ENCODE measurements at places on chromosomes 7 and 10.

DNA sequence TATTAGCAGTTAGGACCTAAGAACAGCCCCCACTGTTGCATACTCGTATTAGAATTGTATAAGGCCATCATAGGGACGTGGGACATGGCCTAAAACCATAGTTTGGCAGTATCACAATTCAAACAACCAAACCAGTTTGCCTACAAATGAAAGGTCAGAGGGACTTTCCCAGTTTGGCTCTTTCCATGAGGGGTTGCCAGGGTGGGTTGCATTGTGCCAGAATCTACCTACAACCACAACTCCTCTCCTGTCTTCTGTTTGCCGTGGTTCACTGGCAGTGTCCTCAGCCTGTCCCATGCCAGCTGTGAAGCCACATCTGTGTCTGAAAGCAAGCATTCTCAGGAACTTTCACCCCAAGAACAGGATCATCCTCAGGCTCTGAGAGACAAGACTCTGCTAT, 44.5 kb downstream of the PIK3AP1 start:
- no peak for DNase-seq

GRCh38 chr10:4151466-4151865, 366.5 kb upstream of the KLF6 start:
- DNase-seq: no peak

DNA sequence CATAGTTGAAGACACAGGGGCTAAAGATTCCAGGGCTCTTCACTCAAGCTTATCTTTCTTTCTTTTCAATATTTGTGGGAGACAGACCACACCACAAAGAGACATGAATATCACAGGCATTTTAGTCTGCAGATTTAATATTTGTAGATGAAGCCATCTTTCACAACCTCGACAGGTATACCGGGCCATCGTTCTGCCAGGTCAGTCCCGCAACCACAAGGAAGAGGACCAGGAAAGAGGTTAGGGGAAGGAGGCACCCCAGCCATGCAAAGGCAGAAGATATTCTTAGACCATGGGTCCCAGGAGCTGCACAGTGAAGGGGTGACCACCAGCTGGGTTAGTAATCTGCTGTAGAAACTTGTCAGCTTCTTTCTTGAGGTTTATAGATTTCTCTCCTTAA, 66.8 kb upstream of the UCN3 start:
- no peak for DNase-seq

DNA sequence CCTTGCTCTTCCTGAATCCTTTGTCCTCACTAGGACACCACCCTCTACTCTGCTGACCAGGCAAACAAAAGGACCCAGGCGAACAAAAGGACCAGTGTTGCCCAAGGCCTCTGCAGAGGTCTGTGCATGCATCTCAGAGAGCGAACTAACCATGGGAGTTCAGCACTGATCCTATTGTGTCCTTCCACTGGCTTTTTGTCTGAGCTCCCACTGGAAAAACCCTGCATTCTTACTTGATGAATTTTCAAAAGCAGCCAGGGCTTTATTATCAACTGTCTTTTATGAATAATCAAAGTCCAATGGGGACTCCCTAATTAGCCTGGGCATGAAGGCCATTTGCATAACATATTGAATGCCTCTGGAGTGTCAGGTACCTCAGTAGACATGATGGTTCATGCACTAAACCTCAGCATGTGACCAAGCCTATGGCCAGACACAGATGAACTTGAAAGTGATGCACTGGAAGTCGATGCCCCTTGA, 140.6 kb downstream of the KCNMA1 start:
- DNase-seq: no peak

GRCh38 chr7:35019801-35020200, 17.5 kb downstream of the DPY19L1 start:
- no peak for DNase-seq

- no peak for DNase-seq
Observed at GRCh38 chr10:6504296-6504695, 75.8 kb downstream of the PRKCQ start.

- DNase-seq: no peak
Observed at GRCh38 chr10:88966797-88967196, 14.2 kb upstream of the ACTA2 start.

DNA sequence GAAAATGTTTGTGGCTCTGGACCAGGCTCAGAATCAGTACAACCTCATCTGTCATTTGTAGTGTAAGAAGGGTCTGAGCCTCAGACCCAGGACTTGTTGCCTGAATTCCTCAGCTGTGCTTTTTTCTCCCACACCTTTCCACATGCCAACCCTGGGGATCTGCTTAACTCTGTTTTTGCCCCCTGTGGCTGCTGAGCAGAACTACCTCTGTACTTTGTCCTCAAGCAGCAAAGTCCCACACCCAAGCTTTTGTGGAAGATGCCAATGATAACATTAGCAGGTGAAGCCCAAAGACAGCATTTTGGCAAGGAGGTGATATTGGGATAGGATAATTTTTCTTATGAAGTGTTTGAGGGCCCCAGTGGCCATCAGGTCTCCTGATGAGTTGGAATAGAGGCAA, 5.8 kb upstream of the CYP2C18 start:
- DNase-seq: no peak

DNA sequence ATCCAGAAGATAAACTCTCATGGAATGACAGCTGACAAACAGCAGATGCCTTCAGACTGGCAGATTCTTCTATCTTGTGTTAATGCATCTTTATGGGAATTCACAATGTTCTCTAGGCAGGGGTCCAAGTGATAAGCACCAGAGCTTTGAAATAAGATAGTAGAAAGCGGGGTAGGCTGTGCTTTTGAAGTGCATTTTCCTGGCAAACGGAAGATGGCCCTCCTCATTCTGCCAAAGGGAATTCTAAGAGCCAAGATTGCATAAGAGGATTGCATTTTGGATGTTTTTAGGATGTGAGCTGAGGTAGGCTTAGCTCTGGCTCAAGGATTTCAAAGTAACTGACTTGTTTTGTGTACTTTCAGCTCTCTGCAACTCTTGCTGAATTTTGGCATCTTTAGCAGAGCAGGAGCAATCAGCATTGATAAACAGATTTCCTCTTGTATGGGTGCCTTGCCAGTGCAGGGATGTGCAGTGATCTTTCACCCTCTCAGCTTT, 298.5 kb upstream of the KLF6 start:
- DNase-seq: no peak

DNA sequence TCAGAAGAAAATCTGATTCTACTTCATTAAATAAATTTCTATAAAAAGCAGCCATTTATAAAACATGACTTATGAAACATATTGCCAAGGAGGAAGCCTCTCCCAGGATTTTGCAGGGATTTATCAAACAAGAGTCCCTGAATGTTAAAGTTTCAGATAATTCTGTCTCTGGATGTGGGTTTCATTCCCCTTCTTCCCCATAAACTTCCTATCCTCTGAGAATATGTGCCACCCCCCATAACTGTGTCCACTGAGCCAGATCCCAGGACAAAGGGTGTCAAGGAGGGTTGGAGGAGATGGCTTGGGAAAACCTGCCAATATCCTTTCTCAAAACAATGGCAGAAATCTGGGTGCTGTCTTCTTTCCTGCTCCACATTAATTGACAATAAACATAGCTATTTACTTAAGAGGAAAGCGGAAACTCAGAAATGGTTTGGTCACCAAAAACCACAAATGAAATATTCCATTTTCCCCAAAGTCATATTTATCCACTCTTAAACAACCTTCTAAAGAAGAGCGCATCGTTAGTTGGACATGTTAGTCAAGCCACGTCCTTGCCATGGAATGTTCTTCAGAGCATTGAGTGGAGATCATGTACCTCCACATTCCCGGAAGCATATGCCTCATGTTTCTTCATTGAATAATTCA, 54.3 kb upstream of the AKR1E2 start:
- no peak for DNase-seq

- DNase-seq: no peak
Observed at GRCh38 chr7:18788026-18788425, 292.5 kb downstream of the HDAC9 start.

DNA sequence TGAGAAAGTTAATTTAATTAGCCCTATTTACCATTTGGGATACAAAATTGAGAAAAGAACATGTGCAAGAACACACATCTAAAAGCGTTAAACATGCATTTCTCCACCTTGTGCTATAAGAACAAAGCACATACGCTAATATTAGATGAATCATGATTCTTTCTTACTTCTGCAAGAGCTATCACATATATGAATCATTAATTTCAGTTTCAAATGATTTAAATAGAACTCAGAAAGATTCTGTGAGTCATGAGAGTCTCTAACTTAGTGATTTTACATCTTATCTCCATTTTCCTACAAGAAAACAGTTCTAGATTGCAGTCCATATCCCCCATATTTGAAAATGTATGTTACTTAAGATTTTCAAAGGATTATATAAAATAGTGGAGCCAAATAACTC, 173.9 kb downstream of the RNLS start:
- no peak for DNase-seq

DNA sequence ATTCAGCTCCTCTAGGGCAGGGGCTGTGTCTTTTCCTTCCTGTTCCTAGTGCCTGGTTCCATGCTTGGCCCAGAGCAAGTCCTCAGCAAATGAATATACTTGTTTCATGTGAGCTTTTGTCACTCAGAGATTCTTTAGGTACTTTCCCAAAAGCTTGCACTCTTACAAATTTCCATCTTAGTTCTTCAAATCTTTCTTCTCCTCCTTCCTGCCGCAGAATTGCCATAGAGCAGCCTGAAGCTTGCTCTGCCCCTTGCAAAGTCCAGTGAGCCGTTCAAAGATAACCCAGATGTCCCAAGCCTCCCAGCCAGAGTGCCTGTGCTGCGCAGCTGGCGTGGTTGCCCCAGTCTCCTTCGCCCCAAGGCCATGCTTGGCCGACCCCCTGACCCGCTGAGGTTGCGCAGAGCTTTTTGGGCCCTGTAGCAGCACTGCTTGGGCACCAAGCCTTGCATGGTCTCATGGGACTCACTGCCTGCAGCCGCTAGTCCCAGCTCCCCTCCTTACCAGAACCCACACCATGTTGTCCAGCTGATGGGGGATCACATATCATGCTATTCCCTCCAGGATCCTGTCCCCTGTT, 20.7 kb downstream of the CHST3 start:
- no peak for DNase-seq

DNA sequence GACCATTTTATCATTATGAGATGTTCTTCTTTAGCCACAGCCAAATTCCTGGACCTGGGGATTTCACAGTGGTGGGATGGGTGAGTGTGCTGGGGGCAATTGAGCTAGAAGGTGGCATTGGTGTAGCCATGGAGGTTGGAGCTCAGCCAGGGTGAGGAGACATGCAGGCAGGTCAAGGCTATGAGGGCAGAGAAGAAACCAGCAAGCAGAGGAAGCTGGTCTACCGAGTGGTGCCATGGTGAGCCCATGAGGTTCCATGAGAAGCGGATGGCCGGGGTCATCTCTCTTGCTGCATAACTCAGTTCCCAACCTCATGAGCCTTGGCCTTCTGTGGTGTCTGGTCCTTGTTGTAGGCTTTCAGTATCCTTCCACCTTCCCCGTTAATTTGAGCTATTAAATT, 91.4 kb downstream of the CARD11 start:
- DNase-seq: no peak

GRCh38 chr7:128701062-128701785, 29.1 kb downstream of the GARIN1A start:
- no peak for DNase-seq

DNA sequence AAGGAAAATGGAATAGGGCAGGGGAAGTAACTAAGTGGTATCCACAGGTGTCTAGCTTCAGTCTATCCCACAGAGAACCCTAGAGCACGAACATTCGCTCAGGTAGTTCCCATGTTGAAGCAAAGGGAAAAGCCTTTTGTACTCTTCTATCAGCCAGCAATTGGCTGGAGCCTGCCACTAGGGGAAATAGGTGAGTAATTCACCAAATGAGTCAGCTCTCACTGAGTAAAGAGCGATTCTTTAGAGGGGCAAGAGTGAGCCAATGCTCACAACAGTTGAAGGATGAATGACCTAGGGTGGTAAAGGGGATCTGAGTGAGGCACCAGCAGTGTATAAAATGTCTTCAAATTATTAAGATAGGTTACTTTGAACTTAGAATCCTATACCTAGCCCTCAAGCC, 94.1 kb upstream of the ZNF800 start:
- no peak for DNase-seq

DNA sequence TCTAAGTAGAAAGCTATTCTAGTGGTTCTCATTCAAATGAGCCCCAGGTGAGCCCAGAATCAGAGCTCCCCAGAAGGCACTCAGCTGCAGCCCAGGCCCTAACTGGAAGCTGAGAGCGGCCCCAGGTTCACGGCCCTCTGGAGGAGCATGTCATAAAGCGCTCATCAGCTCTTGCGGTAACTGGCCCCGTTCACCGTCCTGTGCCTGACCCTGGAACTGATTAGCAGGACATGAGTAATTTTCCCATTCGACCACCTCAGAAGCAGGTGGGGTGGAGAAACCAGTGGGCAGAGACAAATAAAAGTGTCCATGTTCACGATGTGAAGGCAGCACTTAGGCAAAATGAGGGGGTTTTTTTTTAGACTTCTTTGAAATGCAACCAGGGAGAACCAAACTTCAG, 136.1 kb upstream of the LYZL2 start:
- DNase-seq: no peak

DNA sequence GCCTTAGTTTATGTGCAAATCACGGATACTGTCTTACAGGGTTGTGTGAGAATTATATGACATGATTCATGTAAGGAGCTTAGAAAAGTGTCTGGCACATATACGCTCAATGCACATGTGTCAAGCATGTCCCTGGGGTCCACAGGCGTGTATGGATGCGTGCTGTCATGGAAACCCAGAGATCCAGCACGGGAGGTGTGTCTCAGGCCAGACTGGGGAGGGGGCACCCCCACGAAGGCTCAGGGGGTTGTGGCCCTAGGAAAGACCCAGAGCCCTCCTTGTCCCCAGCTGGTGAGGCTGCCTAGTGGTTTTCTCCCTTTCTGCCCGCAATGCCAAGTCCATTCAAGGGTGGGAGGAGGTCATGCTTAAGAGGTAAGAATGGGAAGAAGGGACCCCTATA, 9.1 kb downstream of the BTBD16 start:
- no peak for DNase-seq

- DNase-seq: no peak
Observed at GRCh38 chr7:78141522-78142281, 343.1 kb downstream of the PHTF2 start.

DNA sequence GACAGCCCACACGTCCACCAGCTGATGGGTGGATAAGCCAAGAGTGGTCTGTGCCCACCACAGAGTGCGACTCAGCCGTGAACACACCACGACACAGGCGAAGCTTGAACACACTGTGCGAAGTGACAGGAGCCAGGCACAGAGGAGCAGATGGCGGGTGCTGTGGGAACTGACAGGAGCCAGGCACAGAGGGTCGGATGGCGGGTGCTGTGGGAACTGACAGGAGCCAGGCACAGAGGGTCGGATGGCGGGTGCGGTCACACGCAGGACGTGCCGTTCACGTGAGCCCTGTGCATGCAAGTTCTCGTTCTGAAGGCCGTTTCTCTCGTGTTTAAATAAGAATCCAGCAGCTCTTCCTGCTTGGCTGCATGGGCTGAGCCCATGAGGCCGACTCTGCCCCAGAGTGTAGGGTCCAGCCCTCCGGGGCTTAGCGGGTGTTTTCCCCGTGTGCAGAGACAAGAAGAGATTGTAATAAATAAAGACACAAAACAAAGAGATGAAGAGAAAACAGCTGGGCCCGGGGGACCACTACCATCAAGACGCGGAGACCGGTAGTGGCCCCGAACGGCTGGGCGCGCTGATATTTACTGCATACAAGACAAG, 5.9 kb upstream of the ADAP1 start:
- no peak for DNase-seq
